Umbilical cord (tissue), 2 donors: ENCODE measurements at places on chromosomes 16 and 17.

GRCh38 chr16:74738816-74739215 lies 35.8 kb downstream of the FA2H start:
- DNase-seq, result no peak

- DNase-seq, result no peak
These were observed 3.8 kb upstream of the NPB start for GRCh38 chr17:81898029-81898866.

GRCh38 chr16:24915576-24915975 lies 69.8 kb downstream of the SLC5A11 start:
- DNase-seq, result no peak

GRCh38 chr17:57447990-57448758 lies 191.9 kb downstream of the MSI2 start:
- DNase-seq, result no peak

DNA sequence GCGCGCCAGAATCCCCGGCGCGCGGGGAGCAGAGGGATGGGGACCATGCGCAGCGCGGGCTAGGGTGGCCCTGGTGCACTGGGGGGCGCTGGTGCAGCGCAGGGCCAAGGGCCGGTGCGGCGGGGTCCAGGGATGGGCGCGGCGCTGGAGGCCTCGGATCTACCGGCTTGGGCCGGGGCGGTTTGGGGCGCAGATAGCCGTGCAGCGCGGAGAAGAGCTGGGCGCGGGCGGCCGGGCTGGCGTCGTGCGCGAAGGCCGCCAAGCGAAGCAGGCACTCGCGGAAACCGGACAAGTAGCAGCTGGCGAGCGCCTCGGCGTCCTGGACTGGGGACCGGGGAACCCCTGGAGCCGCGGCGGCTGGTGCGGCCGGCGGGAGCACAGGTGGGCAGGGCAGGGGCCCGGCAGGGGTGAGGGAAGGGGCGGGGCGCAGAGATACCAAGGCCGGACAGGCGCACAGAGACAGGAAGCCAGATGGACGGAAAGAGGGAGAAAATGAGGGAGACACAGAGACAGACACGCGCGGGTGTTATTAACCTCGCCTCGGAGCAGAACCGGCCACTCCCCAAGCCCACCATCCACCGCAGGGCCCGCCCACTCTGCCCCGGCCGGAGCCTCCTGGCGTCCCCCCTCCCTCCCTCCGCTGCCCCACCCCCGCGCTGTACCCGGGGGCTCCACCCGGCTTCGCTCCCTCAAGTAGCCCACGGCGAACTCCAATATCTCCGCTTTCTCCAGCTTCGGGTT lies 2.1 kb downstream of the HES7 start:
- peak; percentile 40 for DNase-seq

DNA sequence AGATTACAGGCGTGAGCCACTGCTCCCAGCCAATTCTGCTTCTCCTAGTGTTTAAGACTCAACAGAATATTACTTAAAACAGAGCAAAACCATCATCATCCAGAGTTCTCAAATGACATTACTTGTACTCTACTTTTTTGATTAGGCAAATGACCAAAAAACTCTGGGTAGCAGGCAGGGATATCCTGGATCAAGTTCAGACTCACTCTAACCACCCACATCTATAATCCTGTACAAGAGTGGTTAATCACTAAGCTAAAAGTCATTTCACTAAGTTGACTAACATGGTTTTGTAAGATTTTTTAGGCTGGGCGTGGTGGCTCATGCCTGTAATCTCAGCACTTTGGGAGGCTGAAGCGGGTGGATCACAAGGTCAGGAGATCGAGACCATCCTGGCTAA lies 6.8 kb downstream of the NAE1 start:
- DNase-seq, result no peak

- DNase-seq, result no peak
These were observed 1.6 kb upstream of the GLP2R start for GRCh38 chr17:9824094-9824493.

DNA sequence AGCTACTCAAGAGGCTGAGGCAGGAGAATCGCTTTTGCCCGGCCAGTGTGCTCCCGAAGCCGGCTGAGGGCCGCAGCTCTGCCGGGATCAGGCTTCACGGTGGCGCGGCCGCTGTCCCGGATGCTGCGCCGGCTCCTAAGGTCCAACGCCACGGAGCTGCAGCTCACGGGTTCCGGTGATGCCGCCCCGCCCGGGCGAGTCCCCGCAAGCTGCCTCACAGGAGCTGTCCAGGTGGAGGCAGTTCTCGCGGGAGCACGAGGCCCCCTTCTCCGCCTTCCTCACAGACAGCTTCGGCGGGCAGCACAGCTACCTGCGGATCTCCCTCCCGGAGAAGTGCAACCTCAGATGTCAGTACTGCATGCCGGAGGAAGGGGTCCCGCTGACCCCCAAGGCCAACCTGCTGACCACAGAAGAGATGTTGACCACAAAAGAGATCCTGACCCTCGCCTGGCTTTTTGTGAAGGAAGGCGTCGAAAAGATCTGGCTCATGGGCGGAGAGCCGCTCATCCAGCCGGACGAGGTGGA lies 111.4 kb upstream of the SIAH1 start:
- DNase-seq, result no peak

GRCh38 chr17:58527949-58528348 lies 13.5 kb upstream of the MTMR4 start:
- DNase-seq, result no peak

DNA sequence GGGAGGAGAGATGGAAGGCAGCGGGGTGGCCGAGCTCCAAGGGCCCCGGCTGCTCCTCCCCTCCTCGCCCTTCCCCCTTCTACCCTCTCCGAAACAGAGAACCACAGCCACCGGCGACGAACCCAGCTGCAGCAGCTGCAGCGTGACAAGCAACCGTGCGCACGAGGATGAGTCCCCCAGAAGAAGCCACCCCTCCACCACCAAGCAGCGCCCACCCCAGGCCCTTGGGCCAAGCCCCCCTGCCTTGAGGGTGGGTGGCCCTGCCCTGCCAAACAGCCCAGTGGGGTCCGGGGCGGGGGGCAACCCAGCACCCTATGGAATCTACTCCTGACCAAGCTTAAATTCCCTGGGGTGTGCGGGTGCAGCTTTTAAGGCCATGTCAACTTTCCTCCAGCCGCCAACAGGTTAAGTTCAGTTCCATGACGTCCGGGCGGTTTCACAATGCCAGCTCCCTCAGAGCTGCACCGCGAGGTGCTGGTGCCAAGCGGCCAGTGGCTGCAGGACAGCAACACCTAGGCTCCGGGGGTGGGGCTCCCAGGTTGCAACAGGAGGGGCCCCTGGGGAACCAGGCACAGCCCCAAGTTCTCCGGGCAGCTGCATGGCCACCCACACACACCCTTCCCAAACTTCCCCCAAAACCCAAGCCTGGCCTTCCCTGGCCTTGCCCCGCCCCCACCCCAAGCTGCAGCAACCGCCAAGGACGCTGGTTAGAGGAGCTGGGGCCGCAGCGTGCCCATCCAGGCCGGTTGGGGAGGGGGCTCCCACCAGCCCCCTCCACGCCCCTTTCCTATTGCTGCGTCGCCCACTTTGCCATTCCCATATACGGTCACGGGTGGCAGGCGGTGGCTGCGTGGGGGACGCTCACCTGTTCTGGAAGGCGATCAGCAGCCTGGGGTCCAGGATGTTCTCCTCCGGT lies 2.0 kb downstream of the CBX4 start:
- DNase-seq, result peak; percentile 61

DNA sequence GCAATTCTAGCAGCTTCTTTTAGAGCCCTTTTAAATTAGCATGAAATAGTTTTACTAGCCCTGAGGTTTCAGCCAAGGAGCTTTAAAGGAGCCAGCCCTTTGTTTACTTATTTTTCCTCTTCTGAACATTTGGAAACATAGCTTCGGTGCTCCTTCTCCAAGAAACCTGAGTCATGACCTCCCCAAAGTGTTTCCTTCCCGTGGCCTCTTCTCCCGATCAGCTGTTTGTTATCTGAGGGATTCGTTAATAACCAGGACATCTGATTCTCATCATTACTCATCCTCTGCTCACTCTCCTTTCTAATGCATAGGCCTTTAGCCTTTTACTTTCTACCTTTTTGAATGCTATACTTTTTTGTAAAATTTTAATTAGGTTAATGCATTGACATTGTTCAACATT lies 204.5 kb downstream of the WWOX start:
- DNase-seq, result peak; percentile 62

DNA sequence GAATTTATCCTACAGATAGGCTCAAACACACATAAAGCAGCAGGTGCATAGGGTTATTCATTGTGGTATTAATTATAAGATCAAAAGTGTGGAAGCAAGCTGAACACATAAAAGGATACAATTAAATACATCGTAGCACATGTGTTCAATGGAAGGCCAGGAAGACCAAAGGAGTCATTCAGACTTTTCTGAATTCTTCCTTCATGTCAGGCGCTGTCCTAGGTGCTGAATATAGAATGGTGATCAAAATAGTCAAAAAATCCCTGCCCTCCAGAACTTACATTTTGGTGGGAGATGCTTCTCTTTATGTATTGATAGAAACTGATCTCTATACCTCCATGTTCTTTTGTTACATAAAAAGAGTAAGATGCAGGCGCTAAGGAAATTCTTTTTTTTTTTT lies 439.0 kb upstream of the ASIC2 start:
- DNase-seq, result peak; percentile 18

DNA sequence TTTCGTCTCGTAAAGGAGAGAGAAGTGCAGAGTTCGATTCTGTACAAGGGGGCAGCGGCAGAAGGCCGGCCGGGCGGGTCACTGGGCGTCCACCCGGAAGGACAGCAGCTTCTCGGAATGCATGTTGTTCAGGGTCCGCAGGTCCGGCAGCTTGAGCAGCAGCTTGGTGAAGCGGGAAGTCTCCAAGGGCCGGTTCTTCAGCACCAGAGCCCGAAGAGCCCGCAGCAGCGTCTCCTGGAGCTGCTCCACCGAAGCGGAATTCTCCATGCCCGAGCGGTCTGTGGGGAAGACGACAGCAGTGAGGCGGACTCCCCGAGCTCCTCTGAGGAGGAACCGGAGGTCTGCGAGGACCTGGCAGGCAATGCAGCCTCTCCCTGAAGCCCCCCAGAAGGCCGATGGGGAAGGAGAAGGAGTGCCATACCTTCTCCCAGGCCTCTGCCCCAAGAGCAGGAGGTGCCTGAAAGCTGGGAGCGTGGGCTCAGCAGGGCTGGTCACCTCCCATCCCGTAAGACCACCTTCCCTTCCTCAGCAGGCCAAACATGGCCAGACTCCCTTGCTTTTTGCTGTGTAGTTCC lies 7.3 kb downstream of the NR1D1 start:
- peak; percentile 5 for DNase-seq
